ENCODE measurements at places on chromosomes 4 and X.

DNA sequence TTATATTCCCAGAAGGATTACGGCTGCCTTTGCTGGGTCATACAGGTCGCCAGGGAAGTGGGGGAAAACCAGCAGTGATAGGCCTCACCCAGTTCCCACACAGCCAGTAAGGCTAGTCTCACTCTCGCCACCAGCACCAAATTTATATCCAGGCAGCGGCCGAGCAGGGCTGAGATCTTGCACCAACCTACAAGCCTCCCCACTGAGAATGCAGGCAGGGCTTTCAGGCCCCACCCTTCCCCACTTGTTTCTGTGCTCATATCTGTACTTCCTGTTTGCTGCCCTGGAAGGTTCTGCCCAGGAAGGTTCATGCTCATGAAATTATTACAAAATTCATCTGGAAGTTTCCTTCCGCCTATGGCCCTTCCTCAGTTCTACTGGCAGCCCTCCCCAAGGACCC, 179.7 kb downstream of the STIM2 start:
- DNase-seq = no peak

DNA sequence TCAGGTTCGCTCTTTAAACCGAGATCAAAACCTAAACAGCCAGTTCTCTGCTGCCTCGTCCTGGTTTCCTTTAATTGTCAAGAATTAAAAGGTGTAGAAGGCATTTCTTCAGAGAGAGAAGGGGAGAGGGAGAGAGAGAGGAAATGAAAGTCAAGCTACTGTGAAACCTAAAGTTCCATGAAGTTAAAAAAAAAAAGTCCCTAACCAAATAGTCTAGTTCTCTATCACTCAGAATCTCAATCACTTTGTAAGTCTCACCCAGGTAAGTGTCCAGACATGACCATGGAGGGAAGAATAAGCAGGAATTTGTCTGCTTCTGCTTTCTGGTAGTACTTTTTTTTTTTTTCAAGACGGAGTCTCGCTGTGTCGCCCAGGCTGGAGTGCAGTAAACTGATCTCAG, 18.8 kb upstream of the SMIM14 start:
- DNase-seq = no peak

DNA sequence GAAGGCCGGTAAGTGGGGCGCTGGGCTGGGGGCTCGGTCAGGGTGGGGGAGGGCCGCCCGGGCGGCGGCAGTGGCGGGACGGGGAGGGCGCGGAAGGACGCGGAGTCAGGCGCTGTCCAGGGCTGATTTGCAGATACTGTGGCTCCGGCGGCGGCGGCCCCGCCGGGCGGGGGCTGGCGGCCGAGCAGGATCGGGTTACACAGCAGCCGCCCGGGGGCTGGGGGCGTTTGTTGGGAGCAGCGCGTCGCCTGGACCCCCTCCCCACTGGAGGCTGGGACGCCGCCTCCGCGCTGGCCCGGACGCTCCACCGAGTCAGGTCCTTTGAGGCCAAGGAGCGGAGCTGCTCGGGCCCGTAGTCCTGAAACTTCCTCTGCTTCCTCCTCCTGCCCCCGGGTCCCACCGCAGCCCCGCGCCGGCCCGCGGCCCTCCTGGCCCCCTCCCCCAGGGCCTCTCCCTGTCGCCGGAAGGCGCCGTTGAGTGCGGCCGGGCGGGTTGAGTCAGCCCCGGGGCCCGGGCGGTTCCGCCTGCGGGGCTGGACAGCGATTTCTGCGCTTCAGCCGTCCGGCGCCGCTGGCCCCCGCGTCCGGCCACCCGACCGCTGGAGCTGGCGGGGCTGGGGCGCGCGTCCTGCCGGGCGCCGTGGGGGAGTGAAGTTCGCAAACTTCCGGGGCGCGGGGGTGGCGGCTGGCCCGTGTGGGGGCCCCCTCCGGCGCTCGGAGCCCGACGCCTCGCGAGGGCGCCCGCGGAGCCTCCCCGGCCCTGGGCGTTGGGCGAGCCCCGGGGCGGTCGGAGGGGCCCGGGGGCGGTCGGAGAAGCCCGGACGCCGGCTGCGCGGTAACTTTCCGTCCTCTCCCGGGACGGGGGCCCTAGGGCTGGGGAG, 746 bp downstream of the REST start:
- no peak for DNase-seq

DNA sequence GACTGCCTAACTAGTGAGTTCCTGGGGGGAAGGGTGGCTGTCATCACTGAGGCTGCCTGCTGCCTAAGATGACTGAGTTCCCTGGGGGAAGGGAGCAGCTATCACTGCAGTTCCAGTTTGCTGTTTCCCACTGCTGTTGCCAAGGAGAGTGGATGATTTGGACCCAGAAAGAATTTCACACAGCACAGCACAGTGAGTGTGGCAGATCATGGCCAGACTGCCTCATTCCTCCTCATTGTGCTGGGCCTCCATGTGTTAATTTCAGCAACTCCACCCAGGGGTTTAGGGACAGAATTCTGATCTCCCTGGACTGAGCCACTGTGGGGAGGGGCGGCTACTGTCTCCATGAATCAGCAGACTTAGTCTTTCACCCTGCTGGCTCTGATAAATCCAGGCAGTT, 125.0 kb downstream of the TEX13C start:
- no peak for DNase-seq

- DNase-seq = no peak
These were observed 39.4 kb upstream of the OCIAD2 start for GRCh38 chr4:48945981-48946380.

GRCh38 chr4:22187203-22187820, 238.7 kb upstream of the KCNIP4 start:
- no peak for DNase-seq

DNA sequence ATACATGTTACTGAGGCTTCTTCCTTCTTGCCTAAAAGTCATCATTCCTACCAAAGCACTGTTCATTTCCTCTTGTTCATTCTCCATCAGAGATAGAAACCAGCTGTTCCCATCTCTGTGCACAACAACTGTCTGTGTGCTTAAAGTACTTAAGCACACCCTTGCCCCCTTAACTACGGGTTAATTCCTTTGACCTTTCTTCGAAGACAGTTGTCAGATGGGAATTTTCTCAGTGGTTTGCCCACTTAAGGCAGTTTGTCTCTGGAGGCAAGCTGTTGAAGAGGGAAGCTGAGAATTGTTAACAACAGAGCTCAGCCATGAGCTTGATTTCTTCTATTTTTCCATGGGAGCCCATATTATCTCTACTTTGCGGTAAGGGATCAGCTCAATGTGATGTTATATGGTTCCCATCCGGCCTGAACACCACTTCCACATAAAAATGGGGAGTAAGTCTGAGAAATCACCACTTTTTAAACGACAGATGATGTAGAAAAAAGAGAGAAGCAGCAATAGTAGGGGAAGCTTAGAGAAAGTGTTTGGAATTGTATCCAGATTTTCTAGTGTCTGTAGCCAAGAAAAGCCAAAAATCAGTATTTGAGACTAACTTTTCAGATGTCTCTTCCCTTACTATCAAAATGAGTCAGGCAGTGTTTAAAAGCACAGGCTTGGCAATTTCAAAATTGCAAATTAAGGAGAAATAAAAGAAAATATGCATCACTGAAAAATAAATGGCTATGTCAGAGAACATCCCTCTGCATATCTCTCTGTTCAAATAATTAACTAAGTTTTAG, 194.4 kb downstream of the SLIT2 start:
- DNase-seq = no peak

GRCh38 chr4:114688059-114688458, 89.5 kb downstream of the UGT8 start:
- DNase-seq = no peak

- DNase-seq = peak; percentile 20
These were observed 1.5 kb downstream of the USP51 start for GRCh38 chrX:55488006-55488592.

DNA sequence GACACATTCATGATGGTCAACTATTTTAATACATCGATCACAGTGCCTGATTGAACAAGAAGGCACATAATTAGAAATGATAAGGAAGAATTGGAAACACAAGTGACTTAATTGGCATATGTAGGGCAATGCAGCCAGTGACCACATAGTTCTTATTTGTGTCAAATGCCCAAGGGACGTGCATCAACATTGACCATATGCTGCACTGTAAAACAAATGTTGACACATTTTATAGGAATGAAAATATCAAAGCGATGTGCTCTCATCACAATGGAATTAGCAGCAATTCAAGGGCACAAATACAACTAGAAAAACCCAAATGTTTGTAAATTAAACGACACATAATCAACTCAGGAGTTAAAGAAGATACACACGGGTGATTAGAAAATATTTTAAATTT, 948.3 kb upstream of the PRKX start:
- DNase-seq = no peak

GRCh38 chr4:71186566-71187403, 152.0 kb upstream of the SLC4A4 start:
- DNase-seq = peak; percentile 2

- DNase-seq = no peak
These were observed 241.8 kb upstream of the SMIM31 start for GRCh38 chr4:164512124-164512523.

- DNase-seq = no peak
These were observed 60.0 kb upstream of the BANK1 start for GRCh38 chr4:101730291-101731117.

- DNase-seq = no peak
These were observed 161.0 kb downstream of the CPEB2 start for GRCh38 chr4:15163284-15163645.

DNA sequence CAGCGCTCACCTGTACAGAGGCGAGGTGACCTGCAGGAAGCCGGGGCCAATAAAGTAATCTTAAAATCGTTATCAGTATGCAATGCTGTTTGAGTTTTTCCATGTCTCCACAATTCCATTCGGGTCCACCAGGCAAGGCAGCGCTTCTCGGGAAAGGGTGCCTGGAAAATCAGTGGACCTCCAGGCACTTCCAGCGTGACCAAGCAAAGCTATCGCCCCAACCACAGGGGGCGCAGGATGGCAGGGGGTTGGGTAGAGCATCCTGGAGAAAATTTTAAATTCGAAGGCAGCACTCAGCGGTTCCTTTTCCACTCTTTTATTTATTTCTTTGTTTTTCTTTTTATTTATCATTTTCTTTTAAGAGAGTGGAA, 5.4 kb upstream of the SOX3 start:
- DNase-seq = no peak

- no peak for DNase-seq
These were observed 85.2 kb upstream of the LNX1 start for GRCh38 chr4:53676402-53676871.

DNA sequence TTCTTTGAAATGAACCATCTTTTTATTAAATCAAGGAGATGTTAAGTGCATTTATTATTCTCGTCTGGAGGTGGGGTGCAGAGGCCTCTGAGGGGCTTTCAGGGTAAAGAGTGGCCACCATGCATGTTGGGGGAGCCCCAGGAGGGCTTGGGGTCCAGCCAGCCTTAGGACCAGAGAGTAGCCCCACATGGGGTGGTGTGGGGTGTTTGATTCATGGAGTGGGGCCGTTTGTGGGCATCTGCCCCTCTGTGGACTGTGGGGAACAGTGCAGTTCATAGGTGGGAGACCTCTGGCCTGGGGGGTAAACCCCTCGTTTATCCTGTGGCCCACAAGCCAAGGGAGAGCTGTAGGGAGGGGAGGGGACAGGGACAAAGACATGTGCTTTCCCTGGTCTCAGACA, 26.9 kb downstream of the HTRA3 start:
- no peak for DNase-seq

GRCh38 chr4:98466868-98467599, 191.4 kb downstream of the TSPAN5 start:
- no peak for DNase-seq

DNA sequence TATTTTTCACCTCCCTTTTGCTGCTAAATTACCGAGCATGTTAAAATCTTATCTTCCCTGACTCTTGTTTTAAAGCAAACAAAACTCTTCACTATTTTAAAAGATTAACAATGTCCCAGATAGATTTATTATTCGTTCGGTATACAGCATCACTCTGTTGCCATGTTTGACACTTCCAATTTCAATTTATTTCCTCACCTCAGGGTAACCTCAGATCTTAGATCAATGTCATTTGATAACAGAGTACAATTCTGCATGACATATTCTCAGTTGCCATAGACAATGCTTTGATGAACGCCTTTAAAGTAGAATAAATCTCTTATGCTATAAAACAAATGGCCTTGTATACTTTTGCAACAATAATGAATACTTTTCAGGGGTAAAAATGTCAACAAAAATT, 1078.1 kb upstream of the IGFBP7 start:
- DNase-seq = no peak

GRCh38 chrX:537151-537550, 93.4 kb upstream of the SHOX start:
- no peak for DNase-seq
